ENCODE measurements at places on chromosomes 11 and 22. TPM values are rescaled to one million over a fixed set of nuclear protein-coding genes. Genes with fewer than 3 reads are reported as not detected.

RASGRP2 gene
- total RNA-seq: 1.5 TPM

ALDH3B1 gene
- total RNA-seq: 133 TPM

MAPK12 gene
- 17.2 TPM for total RNA-seq

RAG1 gene
- total RNA-seq: 0.16 TPM

SMIM38 gene
- not detected for total RNA-seq

MMP7 gene
- 22.1 TPM for total RNA-seq

IGSF9B gene
- 1.6 TPM for total RNA-seq

CASP12 gene
- total RNA-seq: not detected

TRIM29 gene
- 19.4 TPM for total RNA-seq

SCN2B gene
- not detected for total RNA-seq

DRICH1 gene
- 0.22 TPM for total RNA-seq

TEX54 gene
- total RNA-seq: not detected

FAM180B gene
- total RNA-seq: not detected

CD44 gene
- 779 TPM for total RNA-seq

RNF169 gene
- 4.5 TPM for total RNA-seq

INPP5J gene
- 0.44 TPM for total RNA-seq

THY1 gene
- total RNA-seq: 18.8 TPM

GAB2 gene
- total RNA-seq: 5.0 TPM

RSF1 gene
- 17.7 TPM for total RNA-seq

TBX10 gene
- total RNA-seq: not detected

OR8D4 gene
- not detected for total RNA-seq

MYBPC3 gene
- not detected for total RNA-seq

TOMM22 gene
- 73.4 TPM for total RNA-seq

OR51A2 gene
- total RNA-seq: not detected

CDC42BPG gene
- total RNA-seq: 1.5 TPM

ABCC8 gene
- total RNA-seq: 9.5 TPM

IFITM10 gene
- total RNA-seq: 1.0 TPM

CARNS1 gene
- total RNA-seq: 0.08 TPM

SYT13 gene
- total RNA-seq: 5.8 TPM

ACTN3 gene
- total RNA-seq: not detected

SOX10 gene
- total RNA-seq: not detected

HBB gene
- total RNA-seq: not detected

IL10RA gene
- 0.21 TPM for total RNA-seq

Data from A549 treated with Mapracorat at 1 μM for 4 hours (cell line).